ENCODE measurements at places on chromosomes 4 and X.

- no peak for DNase-seq
Observed at GRCh38 chrX:44596277-44596676, 53.6 kb upstream of the FUNDC1 start.

- DNase-seq: no peak
Observed at GRCh38 chr4:95170176-95170575, 378.6 kb downstream of the UNC5C start.

GRCh38 chr4:154082760-154083535 lies 294.1 kb upstream of the SFRP2 start:
- peak; percentile 19 for DNase-seq

DNA sequence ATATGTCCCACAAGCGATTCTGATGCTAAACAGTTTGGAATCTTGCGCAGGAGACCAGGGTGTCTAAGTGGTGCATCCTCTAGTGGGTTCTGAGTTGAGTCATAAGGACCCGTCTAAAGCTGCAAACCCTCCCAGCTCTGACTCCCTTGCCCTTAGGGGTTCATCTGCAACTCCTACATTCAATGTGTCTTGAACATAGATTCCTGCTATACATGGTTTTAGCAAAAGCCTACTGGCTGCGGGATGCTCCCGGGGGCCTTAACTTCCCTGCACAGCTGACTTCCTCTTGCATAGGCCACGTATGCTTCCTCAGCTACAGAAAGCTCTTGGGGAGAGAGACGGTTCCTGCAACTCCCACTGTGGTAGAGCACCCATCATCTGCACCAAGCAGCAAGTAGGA lies 236.7 kb downstream of the EVC2 start:
- no peak for DNase-seq

DNA sequence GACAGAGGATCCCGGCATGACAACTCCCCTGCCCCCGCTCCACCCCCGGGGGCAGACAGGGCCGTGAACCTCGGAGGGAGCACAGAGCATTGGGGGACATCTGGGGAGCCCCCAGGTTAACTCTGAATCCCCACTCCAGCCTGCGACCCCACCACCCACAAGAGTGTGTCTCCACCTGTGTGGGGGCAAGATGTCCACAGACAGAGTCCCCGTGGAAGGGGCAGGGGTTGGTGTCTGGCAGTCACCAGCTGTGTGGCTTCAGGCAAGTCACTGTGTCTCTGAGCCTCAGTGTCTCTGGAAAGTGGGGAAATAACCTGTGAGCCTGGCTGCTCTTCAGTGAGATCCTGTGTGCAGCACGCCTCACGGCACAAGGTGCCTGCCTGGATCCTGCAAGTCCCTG lies 239.0 kb downstream of the AFAP1 start:
- DNase-seq: no peak

GRCh38 chr4:89939546-89939945 lies 44.9 kb downstream of the MMRN1 start:
- DNase-seq: no peak

- no peak for DNase-seq
Observed at GRCh38 chrX:38970845-38971244, 169.6 kb downstream of the MID1IP1 start.

DNA sequence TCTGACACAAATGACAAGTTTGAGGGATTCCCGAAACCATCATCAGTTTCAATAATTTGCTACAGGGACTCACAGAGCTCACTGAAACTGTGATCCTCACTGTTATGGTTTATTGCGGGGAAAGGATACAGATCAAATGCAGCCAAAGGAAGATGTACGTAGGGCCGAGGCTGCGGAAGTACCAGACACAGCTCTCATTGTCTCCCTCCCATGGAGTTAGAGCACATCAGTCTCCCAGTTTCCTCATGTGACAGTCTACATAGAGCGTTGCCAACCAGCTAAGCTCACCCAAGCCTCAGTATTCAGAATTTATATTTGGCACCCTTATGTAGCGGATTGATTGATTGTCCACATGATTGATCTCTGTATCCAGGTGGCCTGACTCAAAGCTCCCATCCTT lies 137.8 kb upstream of the TENM3 start:
- no peak for DNase-seq

- peak; percentile 67 for DNase-seq
Observed at GRCh38 chr4:170853422-170854021, 763.8 kb upstream of the AADAT start.

DNA sequence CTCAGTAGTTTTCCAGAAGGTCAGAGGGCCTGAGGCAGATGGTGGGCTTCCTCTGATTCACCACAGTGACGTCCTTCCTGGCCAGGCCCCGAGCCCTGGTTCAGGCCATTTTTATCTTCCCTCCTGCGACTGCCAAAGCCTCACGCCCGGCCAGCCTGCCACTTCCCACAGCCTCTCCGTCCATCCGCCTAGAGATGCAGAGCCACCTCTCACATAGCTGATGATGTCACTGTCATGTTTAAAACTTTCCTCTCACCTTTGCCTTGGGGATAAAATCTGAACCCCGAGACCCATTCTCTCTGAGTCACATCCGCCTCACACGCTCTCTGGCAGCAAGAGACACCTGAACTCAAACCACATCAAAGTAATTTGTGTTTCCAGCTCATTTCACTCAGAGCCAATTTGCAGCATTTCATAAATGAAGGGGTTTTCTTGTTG lies 175.3 kb downstream of the QDPR start:
- no peak for DNase-seq

- no peak for DNase-seq
Observed at GRCh38 chr4:52037689-52038102, 403 bp downstream of the SGCB start.

DNA sequence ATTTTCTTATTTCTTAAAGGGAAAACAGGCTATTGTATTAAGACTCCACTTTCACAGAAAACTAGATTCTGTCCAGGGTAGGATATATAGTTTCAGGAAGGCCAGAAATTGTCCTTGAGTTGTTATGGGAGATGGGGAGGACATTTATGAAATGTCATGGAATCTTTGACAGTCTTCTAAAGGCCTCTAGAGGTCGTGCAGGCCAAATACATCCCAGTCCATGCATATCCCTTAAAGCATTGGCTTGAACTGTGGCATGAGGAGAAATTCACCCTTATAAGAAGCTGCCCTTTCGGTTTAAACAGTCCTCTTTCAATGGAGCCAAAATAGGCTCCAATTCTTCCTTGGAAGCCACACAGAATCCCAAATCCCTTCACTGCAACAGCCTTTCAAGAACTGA lies 183.6 kb upstream of the NOCT start:
- no peak for DNase-seq

GRCh38 chr4:1533501-1534064 lies 127.3 kb upstream of the NKX1-1 start:
- DNase-seq: no peak

GRCh38 chrX:129239371-129239770 lies 283.9 kb downstream of the SMARCA1 start:
- DNase-seq: no peak

GRCh38 chr4:61177367-61177766 lies 22.8 kb upstream of the ADGRL3 start:
- no peak for DNase-seq

DNA sequence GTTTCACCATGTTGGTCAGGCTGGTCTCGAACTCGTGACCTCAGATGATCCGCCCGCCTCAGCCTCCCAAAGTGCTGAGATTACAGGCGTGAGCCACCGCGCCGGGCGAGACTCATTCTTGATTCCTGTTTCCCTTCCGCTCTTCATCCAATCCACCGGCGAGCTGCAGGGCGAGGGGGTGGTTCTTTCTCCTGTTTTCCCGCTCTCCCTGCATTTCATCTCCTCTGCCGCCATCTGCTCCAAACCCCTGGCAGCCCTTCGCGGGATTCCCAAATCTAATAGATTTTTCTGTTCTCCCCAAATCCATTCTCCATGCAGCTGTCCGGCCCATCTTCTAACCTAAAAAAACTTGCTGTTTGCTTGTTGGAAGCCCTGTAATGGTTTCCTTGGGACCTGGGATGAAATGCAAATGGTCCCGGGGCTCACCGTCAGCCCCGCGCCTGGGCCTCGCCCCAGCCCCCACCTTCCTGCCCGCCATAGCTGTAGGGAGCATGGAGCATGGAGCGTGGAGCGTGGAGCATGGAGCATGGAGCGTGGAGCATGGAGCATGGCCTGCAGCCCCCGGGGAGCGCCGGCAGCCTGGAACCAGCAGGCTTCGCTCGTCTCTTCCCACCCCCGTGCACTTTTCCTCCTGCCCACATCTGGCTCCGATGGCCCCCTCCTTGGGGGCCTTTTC lies 1.1 kb downstream of the ZFP42 start:
- DNase-seq: no peak

- no peak for DNase-seq
Observed at GRCh38 chr4:180766944-180767729, 1476.1 kb upstream of the TENM3 start.

GRCh38 chrX:120604361-120604782 lies 471 bp downstream of the MCTS1 start:
- peak; percentile 31 for DNase-seq

- DNase-seq: no peak
Observed at GRCh38 chr4:103197765-103198110, 405 bp downstream of the CENPE start.

DNA sequence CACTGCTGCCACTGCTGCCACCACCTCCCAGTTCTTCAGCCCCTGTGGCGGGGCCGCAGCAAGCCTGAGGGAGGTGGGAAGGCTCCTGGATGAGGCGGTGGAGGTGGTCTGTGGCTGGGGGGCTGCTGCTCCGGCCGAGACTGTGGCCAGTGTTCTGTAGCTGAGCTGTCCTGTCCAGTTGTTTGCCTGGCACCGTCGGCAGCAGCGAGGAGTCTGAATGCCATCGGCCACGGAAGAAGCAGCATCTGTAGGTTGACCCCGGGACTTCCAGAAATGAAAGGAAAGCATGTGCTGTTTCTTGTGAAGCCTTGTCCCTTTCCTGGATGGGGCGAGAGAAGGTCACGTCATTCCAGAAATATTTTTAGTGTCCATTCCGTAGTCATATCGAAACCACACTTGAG lies 3.3 kb downstream of the C4orf54 start:
- DNase-seq: no peak

- DNase-seq: peak; percentile 75
Observed at GRCh38 chr4:15001248-15001868, 923 bp upstream of the CPEB2 start.

DNA sequence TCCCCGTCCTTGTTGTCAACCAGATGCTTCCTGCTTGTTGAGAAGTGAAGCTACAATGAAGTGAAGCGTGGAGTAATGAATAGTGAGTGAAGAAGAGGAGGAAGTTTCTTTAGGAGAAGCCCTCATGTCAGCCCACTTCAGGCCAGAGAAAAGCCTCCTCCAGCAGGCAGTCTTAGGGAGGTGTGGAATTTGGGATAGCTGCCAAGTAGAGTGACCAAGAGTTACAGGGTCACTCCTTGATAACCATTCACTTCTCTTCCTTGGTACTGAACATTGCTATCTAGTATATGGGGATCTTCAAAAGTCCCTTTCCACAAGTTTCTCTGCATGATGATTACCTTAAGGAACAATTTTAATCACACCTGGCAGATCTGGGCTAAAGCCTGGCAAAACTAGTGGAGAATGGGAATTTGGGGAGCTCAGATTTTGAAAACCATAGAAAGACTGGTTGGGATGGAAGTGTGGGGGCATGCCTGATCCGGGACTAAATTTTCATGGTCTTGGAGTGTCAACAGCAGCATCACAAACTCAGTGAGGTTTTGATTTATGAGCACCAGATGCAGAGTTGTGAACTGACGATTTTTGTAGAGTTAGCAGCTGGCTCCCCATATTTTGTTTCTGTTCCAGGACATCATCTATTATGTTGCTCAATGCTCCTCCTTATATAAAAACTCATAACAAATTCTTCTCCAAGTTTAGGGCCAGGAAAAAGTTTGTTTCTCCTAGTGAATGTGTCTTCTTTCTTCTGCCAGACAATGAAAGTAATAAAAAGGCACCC lies 53.1 kb downstream of the IGSF1 start:
- DNase-seq: peak; percentile 2

GRCh38 chr4:8035371-8035780 lies 95.7 kb upstream of the AFAP1 start:
- DNase-seq: no peak

DNA sequence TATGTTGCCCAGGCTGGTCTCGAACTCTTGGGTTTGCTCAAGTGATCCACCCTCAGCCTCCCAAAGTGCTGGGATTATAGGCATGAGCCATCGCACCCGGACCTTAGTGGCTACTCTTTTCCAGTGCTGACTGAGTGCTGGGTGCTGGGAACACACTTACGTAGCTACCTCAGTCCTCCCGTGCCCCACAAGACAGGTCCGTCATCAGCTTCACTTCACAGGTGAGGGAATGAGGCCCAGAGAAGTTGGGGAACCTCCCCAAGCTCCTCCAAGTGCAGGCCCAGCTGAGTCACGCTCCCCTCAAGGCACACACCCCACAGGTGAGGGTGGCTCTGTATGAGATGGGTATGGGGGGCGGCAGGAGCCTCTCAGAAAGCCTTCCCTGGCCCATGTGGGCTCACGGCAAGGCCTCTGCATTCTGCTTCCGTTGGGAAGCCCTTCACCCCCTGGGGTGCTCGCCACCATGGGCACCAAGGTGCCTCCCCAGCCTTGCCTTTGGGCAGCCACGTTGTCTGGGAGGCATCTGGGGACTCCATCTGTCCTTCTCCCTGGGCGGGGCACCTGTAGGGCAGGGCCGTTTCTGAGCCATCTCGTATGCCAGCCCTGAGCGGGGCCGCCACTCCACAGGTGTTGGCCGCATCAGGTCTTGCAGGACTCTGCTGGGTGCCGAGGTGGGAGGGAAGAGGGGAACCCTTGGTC lies 28.4 kb downstream of the NSG1 start:
- no peak for DNase-seq

DNA sequence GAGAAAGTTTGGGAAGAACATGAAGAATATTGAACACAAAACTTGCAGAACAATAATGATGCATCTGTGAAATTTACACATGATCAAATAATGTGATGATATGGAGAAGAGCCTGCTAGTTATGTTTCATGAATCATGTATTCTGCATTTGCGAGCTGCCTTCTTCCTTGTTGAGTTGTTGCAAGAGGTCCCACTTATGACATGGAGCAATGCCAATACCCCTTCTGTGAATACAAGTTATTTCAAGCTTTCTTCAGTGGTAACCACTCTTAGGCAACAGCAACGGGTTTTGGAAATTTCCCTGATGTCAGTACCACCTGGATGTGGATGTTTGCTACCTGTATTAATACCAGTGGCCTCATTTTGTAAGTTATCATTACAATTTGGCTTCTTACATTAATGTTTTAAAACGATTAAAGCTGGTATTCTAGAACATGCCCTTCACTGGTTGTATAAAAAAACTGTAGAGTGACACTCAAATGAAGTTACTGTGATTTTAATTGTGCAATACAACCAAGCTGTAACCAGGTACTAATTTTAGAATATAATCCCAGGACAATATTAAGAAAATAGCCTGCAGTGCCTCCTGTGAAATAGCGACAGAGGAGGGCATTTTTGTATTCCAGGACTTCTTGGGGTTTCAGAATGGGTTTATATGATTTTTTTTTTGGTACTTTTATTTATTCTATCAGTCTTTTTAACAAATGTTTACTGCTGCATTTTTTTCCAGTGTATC lies 25.3 kb downstream of the IQCM start:
- no peak for DNase-seq

- no peak for DNase-seq
Observed at GRCh38 chr4:134326866-134327265, 125.3 kb upstream of the PABPC4L start.
